Stimulated activated naive CD4-positive, alpha-beta T cell treated with Interleukin-2 at 50 U/mL for 16 hours (primary cell): ENCODE measurements at places on chromosomes 12 and 14.

DNA sequence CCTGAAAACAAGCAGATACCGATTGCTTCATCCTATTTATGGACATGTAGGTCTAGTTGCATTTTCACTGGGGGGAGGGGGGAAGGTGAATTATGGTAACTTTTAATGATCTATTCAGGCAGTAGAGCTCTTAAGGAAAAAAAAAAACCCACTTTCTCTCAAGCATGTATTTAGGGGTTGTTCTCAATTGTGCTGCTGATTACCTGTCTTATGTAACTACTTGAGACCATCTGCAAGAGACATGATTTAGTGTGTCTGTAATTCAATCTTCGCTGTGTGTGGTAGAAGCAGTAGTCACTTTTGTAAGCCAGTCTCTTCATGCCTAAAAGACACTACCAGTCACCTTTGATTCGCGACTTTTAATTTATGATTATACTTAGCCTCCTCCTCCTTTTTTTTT lies 8.9 kb downstream of the CALM1 start:
- no peak for DNase-seq

DNA sequence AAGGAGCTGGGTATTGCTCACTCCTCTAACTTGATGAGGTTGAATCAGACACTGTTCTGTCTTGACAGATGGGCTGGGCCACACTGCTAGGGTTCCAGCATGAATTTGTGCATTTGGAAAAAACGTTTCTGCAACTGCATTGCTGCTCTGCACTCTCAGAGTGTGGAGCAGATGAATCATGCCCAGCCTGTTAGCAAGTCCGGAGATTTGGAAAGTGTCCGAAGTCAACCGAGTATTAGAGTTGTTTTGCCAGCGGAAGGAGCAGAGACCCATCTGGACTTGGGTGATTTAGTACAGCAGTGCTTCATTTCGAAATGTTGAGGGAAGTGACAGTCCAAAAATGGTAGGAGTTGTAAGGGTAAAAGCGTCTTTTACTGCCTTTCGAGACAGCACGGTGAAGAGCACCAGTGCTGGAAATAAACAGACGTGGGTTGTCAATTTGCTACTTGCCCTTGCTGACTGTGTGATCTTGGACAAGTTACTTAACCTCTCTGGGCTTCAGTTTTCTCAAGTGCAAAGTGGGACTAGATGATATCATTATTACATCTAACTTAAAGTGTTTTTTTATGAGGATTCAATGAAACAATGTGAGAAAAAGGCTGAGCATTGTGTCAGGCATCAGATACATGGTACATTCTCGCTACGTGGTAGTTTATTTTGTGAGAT lies 139.5 kb downstream of the CHST11 start:
- DNase-seq: no peak

DNA sequence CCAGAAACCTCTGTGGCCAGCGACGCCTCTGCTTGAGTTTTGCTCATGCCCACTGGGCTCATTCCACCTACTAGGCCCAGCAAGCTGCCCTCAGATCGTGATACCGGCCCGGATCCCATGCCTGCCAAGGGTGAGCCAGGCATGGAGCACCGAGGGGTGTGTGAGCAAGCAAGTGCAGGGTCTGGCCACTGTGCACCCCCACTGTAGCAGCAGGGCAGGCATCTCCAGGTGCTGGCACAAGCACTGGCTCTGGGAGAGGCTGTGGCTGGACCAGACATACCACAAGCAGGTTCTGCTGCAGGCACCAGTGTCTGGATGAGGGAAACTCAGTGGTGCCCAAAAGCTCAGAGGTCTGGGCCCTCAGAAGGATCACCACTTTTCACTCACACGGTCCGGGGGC lies 20.6 kb downstream of the FAM186A start:
- DNase-seq: no peak

DNA sequence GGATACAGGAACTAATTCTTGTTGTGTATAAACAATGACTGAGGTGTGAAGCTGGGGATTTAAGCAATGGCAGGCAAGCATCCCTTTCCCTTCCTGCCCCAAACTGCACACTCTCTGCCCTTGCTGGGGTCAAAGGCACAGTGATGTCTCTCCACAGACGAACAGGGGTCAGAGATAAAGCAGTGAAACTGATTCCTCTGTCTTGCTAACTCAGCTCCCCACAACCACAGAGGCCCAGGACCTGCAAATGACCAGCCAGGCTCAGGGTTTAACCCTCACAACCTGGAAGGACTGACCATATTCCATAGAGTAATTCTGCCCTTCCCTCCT lies 67.2 kb downstream of the CCDC88C start:
- DNase-seq: no peak

DNA sequence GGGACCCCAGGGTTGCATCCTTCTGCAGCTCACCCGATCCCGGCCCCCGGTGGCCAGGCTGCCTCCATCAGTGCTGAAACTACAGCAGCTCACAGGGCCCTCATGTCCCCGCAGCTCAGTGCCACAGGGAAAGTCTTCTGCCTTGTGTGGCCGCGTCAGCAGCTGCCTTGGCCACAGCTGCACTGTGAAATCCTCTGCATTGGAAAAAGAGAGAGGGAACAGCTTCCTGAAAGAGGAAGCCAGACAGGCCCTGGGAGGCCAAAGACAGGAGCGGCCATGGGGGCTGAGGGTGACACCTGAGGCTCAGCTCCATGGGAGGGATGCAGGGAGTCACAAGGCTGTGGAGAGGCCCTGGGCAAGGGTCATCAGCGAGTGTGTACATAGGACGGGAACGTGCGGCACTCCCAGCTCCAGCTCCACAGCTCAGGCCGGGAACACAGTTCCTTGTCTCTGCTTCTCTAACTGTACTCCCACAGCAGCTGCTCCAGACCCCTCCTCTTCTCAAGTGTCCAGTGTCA lies 32.7 kb downstream of the PARP2 start:
- DNase-seq: no peak

DNA sequence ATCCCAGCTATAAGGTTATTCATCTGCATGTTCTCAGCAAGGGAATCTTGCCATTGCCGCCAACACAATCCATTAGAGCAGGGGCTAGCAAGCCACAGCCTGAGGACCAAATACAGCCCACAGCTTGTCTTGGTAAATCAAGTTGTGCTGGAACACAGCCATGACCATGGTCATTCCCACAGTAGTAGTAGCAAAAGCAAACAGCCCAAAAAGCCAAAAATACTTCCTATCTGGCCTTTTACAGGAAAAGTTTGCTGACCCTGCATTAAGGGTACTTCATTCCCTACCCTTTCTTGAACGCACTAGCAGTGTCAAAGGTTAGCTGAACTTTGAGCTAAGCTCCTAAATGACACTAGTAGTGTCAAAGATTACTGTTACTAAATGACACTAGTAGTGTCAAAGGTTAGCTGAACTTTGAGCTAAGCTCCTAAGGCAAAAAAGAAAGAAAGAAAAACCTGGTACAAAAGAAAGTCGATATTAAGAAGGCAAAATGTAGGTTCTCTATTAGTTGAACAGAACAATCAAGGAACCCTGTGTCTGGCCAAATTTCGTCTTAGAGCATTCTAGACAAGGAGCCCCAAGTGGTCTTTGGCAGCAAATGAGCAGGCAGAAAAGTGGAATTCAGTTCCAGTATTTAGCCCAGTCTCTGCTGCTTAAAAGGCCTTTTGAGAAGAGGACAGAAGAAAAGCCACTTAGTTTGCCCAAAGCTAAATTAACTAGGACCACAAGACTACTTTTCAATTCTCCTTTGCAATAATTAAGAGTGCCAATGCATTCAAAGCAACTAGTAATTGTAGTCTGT lies 67.7 kb downstream of the NT5DC3 start:
- DNase-seq: no peak

DNA sequence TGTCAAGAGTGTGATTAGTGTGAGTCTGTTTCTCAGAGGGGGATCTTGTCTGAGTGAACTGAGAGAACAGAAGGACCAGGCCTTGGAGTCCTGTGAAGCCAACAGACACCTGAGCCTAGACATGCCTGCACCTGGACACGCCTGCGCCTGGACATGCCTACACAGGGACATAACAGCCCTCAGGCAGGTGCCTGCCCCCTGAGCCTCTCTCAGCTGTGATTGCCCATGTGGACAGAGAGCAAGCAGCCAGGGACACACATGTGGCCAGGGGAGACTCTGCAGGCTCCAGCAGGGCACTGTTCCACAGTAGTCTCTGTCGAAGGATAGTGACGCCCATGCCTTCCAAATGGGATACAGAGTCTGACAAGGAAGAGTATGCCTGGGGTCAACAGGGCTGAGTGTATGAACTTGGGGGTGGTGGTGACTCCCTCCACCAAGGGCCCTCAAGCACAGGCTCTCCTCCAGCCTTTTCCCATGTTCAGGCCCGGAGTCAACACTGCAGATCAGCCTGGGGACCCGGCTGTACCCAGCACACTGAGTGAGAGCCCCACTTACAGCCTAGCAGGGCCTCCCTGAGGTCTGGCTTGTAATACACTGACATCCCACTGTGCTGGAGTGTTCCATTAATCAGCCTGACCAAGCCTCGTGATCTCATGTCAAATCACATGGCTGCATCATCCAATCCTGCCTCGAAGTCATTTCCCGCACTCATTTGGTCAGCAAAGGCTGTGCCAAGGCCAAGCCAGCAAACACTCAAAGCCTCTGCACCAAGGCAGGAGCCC lies 173.0 kb downstream of the CALM1 start:
- DNase-seq: no peak

- no peak for DNase-seq
Measured at GRCh38 chr12:107783406-107784376, 9.2 kb downstream of the ASCL4 start.

DNA sequence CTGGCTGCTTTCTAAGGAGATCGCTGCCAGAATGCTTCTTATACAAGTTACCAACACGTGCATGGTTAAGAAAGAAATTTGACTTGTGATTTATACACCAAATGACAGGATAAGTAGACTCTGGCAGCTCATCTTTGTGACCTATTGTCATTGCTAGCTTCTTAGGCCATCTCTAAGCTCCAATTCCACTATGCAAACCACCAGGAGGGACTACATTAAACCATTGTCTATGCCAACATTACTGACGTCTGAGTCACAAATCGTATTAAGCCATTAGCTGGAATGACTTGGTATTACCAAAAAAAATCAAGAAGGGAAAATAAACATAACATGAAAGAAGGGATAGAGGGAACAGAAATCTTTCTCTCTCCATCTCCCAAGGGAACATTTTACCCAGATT lies 15.8 kb upstream of the VPS33A start:
- DNase-seq: no peak

DNA sequence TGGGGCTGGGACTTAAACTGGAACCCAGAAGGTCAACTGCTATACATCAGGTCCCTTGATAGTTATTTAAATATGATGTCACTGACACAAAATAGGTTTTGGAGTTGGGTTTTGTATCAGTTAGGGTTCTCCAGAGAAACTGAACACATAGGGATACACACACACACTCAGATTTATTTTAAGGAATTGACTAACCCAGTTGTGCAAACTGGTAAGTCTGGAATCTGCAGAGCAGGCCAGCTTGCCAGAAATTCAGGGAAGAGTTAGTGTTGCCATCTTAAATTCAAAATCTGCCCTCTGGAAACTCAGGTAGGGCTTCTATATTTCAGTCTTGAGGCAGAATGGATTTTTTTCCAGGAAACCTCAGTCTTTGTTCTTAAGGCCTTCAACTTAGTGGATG lies 36.9 kb downstream of the MAPK1IP1L start:
- DNase-seq: no peak

- DNase-seq: no peak
Measured at GRCh38 chr14:26261368-26262122, 336.3 kb downstream of the NOVA1 start.

- DNase-seq: no peak
Measured at GRCh38 chr12:89701606-89702206, 6.9 kb downstream of the ATP2B1 start.

DNA sequence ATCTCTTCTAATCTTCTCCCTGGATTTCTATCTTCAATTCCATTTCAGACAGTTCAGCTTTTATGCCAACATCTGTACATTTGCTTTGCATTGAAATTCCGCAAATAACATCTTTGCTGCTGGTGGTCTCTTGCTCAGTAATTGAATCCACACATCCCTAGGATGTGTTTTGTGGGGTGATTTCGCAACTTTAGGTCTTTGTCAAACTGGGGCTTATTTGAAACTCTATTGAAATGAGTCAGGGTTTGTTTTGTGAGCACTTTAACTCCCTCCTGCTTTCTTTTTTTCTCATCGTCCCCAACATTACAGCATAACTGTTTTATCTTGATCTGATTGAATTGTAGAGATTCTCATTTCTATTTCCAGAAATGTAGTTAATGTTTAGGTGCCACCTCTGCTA lies 404.3 kb downstream of the NPAS3 start:
- no peak for DNase-seq

- DNase-seq: no peak
Measured at GRCh38 chr12:72509891-72510290, 237.7 kb downstream of the TRHDE start.

GRCh38 chr14:78968265-78968664 lies 798.1 kb downstream of the NRXN3 start:
- no peak for DNase-seq

GRCh38 chr12:114685869-114686268 lies 1.9 kb upstream of the TBX3 start:
- DNase-seq: no peak

GRCh38 chr12:1281683-1282366 lies 290.8 kb downstream of the ERC1 start:
- no peak for DNase-seq

DNA sequence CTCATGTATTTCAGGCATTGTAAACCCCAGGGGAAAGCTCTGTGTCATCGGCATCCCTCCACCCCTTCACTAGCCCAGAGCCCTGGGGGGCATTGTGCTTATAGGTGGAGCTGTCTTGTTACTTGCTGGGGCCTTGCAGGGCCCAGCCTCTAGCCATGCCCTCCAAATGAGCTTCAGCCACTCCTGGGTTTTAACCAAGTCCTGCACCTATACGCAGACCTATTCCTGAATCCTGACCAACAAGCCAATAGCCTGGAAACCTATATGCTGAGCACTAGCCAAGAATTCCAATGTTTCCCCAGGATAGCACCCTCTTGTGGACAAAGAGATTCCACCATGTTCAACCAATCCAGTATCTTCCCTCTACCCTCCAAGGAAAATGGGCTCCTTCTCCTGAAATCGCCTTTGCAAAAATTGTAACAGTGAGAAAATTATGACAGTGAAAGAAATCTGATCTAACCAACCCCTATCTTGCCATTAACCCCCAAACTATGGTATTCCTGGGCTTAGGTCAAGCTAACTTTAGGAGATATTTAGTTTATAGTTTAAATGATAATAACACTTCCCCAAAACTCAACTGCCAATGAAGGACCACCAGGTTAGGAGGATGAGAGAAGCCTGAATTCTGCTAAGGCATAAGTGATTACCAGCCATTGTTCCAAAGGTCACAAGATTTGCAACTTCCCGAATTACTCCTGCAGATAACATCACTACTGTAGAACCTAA lies 55.5 kb downstream of the TTC7B start:
- no peak for DNase-seq

GRCh38 chr12:16323010-16323409 lies 24.4 kb upstream of the MGST1 start:
- no peak for DNase-seq

- no peak for DNase-seq
Measured at GRCh38 chr12:95213928-95214327, 3.3 kb downstream of the FGD6 start.

- DNase-seq: no peak
Measured at GRCh38 chr12:123657211-123657610, 13.7 kb upstream of the TCTN2 start.

GRCh38 chr12:126874427-126875026 lies 1392.4 kb upstream of the TMEM132C start:
- DNase-seq: peak; percentile 52
